Neural progenitor cell (in vitro differentiated cells): ENCODE measurements at places on chromosomes 4 and X.

GRCh38 chr4:3411676-3412075 is 30.1 kb upstream of the HGFAC start:
- no peak for DNase-seq

GRCh38 chr4:101238706-101239105 is 108.6 kb downstream of the PPP3CA start:
- no peak for DNase-seq

DNA sequence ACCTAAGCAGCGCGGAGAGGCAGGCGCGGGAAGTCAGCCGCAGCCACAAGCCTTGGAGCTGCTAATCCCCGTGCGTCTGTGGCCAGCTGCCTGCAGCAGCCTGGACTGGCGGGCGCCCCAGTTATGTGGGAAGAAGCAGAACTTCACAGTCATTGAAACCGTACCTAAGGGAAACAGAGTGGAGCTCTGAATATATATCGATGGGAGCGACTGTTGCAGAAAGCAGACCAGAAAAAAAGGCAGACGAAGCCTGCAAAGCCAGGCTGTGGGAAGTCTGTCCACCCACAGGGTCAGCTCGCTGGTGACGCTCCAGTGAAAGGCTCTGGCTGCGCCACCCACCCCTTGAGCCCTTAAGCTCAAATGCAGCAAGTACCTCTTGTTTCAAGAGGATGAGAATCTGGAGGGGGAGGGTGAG is 24.7 kb downstream of the KCNE5 start:
- DNase-seq, result peak; percentile 69

GRCh38 chrX:105191878-105192277 is 28.6 kb downstream of the TEX13A start:
- DNase-seq, result peak; percentile 63

DNA sequence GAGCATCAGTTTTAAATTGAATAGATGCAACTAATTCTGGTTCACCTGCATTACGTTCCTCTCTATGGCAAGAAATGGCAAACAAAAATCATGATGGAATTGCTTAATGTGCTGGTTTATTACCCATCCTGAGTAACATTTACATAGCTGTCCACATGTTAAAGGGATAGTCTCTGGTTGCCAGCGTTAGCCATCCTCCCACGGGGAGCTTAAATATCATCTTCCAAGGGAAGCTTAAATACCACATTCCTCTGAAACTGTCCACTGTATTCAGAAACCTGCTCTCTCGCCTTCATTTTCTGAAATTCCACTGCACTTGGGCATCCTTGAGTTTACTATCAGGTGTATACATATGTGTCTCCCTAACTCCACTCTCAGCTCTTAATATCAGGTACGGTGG is 586.6 kb downstream of the TLL1 start:
- DNase-seq, result no peak

DNA sequence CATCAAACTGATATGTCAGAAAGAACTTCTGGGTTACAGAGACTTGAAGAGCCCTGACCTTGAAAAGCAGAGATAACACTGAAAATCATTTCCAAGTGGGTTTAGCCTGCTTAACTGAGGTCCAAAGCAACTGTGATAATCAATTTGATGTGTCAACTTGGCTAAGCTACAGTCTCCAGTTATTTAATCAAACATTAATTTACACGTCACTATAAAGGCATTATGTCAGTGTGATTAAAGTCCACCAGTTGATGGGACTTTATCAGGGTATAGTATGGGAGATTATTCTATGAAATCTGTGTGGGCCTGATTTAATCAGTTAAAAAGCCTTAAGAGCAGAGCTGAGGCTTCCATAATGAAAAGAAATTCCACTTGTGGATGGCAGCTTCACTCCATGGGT is 69.1 kb upstream of the PRSS48 start:
- DNase-seq, result no peak

DNA sequence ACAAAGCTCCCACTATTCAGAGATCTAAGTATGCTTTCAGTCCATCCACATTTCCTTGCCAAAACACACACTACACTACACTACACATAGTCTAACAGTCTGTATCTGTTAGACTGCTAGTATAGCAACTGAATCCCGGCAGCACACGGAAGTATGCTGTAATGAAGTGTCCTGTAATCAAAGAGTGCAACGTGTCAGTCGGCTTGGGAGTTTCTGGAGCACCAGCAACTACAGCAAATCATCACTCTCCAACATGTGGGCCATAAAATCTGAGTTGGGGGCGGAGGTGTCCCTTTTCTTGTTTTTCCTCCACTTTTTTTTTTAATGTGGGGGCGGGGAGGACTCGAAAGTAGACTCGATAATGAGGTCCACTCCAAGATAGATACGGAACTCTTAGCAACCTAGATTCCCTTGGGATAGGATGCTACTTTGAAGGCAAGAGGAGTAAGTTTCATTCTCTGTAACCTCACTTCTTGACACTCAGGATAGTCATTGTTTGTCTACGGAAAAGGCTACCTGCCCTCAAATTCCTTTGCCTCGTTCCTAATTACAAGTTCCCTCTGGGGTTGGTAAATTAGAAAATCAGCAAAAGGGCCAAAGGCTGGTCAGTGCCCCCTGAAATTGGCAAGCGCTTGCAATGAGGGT is 722 bp downstream of the SLC10A7 start:
- DNase-seq, result peak; percentile 27

DNA sequence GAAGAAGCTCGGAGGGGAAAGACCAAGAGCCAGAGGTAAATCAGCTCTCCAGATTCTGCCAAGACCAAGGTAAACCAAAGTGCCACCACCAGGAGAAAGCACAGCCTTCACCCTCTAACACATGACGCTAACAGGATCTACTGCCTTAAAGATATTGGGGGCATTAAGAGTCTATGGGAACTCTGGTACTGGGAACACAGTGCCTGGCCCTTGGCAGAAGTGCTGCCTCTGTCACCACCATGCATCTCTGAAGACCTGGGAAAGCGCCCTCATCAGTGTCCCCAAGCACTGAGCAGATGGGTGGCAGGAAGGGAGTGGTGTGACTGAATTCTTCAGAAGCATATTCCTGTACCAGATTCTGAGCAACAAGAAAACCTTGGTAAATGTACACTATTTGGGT is 1.3 kb downstream of the QDPR start:
- DNase-seq, result no peak

DNA sequence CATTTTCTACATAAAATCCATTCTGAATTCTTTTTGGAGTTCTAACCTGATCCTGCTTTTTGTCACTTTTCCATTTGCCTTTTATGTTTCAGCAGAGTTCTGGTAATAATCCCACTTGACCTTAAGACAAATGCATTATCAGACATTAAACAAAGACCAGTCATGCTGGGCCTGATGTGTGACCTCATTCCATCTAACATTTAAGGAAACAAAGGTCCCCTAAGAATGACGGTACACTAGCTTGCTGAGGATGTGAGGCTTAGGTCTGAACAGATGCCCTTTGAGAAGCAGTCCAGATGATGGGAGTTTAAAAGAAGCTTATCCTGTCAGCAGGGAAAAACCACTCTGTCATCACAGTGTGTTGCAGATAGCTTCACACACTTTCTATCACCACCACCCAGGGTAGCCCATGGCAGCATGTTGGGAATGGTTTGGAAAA is 38.1 kb upstream of the PDE5A start:
- DNase-seq, result peak; percentile 44

- DNase-seq, result no peak
These were observed 66.2 kb downstream of the ASB9 start for GRCh38 chrX:15203694-15204093.

- peak; percentile 39 for DNase-seq
These were observed 302.7 kb downstream of the GPM6A start for GRCh38 chr4:175509320-175509719.

- no peak for DNase-seq
These were observed 595.0 kb downstream of the ACTRT1 start for GRCh38 chrX:127457161-127457560.

- DNase-seq, result no peak
These were observed 395.5 kb upstream of the BOD1L1 start for GRCh38 chr4:14023036-14023435.

GRCh38 chr4:95318483-95318882 is 230.3 kb downstream of the UNC5C start:
- DNase-seq, result no peak

DNA sequence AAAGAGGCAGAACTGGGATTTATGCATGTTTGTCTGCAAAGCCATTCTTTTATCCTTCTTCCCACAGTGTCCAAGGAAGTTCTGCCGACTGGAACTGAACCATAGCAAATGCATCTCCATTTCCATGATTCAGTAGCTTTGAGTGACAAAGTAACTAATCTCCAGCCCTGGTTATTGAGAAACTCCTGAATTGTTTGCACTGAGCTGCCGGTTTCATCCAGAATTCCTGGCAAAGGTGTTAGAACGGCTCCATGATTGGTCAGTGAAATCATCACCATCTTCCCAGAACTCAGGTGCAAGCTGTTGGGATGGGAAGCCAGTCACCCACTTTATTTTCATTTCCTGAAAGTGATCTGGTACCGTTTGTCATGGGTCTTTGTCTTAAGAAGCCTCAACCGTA is 47.0 kb upstream of the SLC34A2 start:
- no peak for DNase-seq

- DNase-seq, result no peak
These were observed 10.0 kb downstream of the MGST2 start for GRCh38 chr4:139675651-139676050.

- no peak for DNase-seq
These were observed 92.0 kb upstream of the TNIP3 start for GRCh38 chr4:121255986-121256750.

- DNase-seq, result no peak
These were observed 18.5 kb downstream of the CD99 start for GRCh38 chrX:2709556-2709955.

DNA sequence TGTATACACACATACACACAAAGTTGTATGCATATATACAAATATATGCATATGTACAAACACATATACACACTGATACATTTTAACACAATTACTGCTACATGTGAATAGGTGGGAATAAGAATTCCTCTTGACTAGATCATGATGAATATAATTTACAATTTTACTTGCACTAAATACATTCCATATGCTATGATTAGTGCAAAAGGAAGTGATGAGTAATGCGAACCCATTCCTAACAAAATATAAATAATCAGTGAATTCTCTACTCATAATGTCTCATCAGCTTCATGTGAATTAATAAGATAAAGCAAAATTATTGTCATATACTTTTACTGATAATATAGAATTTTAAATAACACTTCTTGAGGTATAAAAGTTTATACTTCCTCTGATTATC is 1077.3 kb upstream of the PCDH10 start:
- DNase-seq, result no peak

DNA sequence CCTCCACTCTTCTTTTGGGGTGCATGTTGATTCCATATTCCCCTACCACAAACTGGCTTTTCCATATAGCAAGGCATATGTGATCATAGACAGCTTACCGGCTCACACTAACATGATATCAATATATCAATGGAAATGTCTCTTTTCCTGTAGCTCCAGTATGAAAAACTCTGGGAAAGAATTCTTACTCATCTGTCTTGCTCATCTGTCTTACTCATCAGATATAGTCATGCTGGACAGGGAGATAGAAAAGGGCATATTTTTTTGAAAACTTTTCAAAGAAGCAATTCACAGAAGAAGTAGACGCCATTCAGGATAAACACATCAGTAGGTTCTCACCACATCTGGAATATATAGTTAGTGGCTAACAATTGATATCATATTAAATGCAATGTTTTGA is 794.7 kb downstream of the RAB28 start:
- DNase-seq, result no peak

- no peak for DNase-seq
These were observed 242.0 kb downstream of the BCOR start for GRCh38 chrX:39855748-39856129.

- no peak for DNase-seq
These were observed 16.7 kb downstream of the HMX1 start for GRCh38 chr4:8854931-8855330.

DNA sequence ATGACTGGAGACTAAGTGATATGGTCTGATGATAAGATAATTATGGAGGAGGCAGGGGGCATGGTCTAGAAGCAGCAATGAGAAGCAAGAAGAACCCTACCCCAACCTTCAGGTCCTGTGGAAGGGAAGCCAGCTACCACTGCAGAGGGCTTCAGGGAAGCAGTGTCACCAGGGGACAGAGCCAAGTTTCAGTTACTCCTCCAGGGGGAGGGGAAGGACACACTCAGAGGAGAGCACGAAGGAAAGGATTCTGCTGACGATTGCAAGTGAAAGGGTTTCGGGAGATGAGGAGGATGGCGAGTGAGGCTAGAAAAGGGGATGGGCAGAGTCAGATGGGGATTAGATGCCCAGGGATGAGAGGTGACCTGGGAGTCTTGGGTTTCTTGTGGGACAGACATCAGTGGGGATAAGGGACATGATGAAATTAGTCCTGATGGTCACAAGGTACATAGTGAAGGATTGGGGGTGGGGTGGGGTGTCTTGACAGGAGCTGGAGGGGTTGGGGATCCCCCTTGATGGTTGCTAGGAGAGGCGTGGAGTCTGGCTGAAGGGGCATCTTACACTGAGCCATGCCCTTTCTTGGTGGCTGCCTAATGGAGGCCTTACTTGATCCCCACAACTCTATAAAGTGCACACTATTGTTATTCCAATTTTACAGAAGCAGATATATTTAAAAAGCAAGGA is 45.4 kb downstream of the TIGD4 start:
- DNase-seq, result no peak

GRCh38 chrX:152913910-152914309 is 16.0 kb downstream of the ZNF185 start:
- no peak for DNase-seq

GRCh38 chrX:471281-471680 is 84.6 kb upstream of the PPP2R3B start:
- no peak for DNase-seq
